AG09319 (cell line): ENCODE measurements at places on chromosomes 5 and 9.
A peak's percentile ranks its signal among the peaks of the same experiment; 100 is the strongest.

- DNase-seq, result no peak
These were observed 363.3 kb downstream of the KDM4C start for GRCh38 chr9:7121055-7121454.

- no peak for DNase-seq
These were observed 75.2 kb upstream of the COX7C start for GRCh38 chr5:86542532-86542931.

DNA sequence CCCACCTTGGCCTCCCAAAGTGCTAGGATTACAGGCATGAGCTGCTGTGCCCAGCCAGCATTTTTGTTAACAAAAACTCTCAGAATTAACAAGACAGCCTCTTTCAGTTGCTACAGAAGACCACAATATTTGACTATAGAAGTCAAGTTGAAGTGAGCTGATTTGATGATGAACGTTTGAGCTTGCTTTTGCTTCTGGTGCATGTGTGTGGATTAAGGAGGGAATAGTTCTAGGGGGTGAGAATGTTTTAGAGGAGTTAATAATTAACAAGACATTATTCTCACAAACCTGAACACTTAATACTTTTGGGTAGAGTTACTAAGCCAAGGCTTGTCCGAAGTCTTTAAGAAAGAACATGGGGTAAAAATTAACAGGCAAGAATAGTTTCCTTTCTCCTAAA lies 191.6 kb downstream of the TENT4A start:
- DNase-seq, result no peak

DNA sequence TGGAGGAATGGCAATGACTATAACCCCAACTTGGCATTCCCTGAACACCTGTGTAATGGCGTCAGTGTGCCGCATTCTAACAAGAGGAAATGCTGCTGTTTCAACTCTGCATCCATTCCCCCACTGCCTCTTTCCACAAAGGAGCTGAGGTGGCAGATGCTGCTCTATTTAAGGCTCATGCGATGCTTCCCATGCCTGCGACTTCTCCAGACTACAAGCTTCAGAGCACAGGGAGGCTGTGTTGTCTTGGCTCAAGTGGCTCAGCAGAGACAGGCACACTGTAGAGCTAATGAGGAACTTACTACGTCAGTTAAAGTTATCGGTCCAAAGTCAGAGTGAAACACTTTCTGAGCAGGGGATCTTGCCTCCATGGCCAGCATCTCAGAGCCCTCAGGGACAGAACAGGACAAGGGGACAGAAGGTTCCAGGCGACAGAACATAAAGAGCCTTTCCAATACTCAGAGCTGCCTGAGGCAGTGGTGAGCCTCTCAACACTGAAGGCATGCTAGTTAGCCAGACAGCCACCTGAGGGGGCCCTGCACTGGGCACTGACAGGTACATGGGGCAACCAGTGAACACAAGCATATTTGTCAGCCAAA lies 21.8 kb downstream of the TNIP1 start:
- DNase-seq, result no peak

- DNase-seq, result no peak
These were observed 87.3 kb downstream of the WWC1 start for GRCh38 chr5:168378741-168379140.

- DNase-seq, result peak; percentile 84
These were observed 254.7 kb upstream of the SLC30A5 start for GRCh38 chr5:68839019-68839552.

- DNase-seq, result no peak
These were observed 6.1 kb upstream of the FSD1L start for GRCh38 chr9:105441616-105442160.
